SHP77 (cell line): ENCODE measurements at places on chromosomes 11 and 22.

- no peak for DNase-seq
Observed at GRCh38 chr11:105130189-105130813, 9.3 kb downstream of the CARD18 start.

GRCh38 chr22:37017356-37017755 lies 1.9 kb downstream of the TST start:
- DNase-seq = no peak

DNA sequence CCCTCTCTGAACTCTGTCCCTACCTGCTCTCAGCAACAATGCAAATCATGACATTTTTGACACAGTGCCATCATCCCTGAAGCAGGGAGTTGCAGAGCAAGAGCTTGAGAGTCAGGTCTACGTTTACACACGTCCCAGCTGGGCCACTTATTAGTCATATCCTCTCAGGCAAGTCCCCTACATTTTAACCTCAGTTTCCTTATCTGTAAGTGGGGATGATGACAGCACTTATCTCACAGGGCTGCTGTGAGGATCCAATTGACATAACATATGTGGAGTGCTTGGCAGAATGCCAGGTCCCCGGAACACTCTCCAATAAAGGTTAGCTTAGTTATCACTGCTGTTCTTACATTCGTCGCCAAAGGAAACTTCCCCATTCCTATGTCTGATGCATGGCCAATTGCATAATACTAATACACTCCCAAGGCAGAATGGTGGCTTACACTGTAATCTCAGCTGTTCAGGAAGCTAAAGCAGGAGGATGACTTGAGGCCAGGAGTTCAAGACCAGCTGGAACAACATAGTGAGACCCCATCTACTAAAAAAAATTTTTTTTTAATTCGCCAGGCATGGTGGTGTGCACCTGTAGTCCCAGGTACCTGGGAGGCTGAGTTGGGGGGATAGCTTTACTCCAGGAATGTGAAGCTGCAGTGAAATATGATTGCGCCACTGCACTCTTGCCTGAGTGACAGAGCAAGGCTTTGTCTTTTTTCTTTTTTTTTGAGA lies 16.6 kb downstream of the ASCC2 start:
- peak; percentile 45 for DNase-seq

DNA sequence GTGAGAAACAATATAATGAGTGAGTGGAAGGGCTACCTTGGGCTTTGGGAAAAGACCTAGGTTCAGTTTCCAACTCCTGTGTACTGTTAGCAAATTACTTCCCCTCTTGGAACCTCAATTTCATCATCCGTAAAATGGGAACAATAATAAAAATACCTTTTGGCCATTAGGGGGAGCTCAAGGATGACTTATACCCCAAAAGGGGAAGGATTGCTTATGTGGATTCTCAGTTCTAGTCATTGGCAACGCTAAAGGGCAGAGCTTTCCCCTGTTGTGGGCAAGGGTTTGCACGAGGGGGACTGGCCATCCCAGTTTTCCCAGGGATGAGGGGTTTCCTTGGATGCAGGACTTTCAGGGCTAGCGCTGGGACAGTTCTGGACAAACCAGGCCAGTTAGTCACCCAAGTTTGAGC lies 3.1 kb upstream of the COMMD9 start:
- DNase-seq = peak; percentile 17

DNA sequence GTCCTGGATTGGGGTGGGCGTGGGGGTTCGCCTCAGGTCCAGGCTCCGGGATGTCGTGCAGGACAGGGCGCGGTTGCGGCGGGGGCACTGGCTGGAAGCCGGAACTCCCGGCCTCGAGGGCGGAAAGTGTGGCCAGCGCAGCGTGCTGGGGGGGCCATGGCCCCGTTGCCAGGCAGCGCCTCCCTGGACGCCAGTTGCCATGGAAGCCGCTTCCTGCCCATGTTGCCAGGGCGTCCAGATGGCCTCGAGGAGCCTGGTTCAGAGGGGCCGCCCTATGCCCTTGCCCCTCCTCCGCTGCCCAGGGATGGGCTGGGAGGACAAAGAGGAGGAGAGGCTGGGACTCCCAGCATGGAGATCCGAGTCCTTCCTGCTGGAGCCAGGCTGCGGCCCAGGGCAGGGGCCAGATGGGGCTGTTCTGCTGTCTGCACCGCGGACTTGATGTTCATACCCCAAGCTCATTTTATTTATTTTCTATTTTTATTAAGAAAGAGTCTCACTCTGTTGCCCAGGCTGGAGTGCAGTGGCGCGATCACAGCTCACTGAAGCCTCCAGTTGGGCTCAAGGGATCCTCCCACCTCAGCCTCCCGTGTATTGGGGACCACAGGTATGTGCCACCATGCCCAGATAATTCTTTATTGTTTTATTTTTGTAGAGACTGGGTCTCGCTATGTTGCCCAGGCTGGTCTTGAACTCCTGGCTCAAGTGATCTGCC lies 4.6 kb upstream of the CCDC188 start:
- DNase-seq = peak; percentile 88

DNA sequence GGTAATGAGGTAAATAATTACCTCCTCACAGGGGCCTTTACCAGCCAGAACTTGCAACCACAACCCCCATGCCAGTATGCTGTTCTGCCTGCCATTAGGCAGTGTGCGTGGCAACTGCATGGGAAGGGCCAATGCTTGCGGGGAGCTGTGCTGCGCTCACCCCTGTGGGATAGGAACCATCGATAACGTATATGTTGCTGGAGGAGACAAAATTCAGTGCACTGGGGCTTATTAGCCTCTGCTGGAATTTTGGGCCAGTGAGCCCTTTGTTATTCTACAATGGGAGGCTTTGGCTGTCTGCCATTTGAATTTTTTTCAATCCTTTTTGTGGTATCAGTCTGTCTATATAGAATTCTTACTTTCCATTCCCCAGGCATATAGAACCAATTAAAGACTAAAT lies 47.3 kb downstream of the PPP2R1B start:
- DNase-seq = no peak

DNA sequence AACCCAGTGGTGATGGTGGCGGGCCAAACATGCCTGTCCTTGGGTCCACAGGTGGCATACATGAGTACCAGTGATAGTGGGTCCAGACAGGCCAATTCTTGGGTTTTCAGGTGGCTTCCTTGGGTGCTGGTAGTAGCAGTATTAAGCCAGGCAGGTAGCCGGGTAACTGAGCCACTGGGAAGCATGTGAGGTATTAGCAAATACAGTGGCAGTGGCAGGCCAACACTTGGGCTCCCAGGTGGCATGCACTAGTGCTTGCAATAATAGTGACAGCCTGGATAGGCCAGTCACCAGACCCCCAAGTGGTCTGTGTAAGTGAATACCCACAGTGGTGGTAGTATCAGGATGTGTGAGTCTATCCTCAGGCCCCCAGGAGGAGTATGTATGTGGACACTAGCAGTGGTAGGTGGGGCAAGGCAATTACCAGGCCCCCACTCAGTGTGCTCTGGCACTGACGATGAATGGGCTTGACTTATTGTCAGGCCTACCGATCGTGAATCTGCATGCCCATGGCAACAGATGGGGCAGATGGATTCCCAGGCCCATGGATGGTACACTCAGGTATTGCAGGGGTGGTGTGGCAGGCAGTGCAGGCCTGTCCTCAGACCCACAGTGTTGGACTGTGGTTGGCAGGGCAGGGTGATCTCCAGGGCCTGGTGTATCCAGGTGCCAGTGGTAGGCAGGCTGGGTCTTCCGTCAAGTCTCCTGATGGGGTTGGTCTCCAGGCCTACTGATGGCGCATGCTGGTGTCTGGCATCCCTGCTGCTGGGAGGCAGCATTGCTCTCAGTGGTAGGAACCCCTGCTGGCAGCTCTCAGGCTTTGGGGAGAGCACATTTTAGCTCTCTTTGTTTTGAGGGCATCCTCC lies 840.7 kb downstream of the FAM181B start:
- no peak for DNase-seq

DNA sequence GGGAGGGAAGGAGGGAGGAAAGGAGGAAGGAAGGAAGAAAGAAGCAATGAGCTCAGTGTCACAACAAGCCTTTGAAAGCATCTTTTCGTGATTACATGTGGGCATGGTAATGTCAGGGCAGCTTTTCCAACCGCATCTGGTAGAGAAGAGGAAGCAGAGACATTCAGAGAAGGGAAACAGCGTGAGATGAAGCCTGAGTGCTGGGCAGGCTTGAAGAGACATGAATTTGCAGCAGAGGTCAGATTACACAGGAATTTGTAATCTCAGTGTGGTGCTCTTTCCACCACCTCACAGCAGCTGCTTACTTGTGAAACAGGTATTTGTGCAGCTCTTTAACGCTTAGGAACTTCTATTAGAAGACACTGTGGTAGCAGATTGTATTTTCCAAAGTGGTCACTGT lies 289.5 kb upstream of the C11orf87 start:
- DNase-seq = no peak

- no peak for DNase-seq
Observed at GRCh38 chr22:40451210-40451609, 80.8 kb downstream of the SGSM3 start.

GRCh38 chr11:91023731-91024130 lies 800.9 kb upstream of the CHORDC1 start:
- DNase-seq = no peak

DNA sequence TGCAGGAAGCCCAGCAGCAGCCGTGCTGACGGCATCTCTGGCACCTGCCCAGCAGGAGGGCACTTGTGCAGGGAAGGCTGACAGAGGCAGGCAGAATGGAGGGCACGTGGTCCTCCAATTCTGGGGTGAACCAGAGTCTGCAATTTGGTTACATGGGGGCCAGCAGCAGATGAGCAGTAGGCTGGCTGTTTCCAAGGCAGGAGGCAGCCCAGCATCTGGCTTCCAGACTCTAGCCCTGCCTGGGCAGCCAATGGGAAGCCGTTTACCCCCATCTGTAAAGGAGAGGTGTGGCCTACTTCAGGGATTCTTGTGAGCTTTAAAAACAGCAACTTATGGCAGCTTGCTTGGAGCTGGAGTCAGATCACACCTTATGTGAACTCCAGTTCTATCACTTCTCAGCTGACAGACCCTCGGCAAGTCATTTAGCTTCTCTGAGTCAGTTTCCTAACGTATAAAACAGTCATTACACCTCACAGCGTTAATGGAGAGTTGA lies 27.9 kb upstream of the RASL10A start:
- DNase-seq = no peak

DNA sequence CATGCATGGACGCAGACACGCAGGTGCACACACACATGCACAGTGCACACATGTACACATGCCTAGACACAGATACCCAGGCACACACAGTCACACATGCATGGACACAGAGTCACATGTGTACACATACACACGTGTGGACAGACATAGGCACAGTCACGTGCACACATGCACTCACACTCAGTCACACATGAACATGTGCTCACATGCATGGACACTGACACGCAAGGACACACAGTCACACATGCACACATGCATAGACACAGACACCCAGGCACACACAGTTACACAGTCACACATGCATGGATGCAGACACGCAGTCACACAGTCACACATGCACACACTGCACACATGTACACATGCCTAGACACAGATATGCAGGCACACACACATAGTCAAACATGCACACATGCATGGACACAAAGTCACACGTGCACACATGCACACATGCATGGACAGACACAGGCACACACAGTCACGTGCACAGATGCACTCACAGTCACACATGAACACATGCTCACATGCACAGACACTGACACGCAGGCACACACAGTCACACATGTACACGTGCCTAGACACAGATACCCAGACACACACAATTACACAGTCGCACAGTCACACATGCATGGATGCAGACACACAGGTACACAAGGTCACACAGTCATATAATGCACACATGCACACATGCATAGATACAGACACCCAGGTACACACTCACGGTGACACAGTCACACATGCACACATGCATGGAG lies 16.8 kb downstream of the MUC2 start:
- no peak for DNase-seq

DNA sequence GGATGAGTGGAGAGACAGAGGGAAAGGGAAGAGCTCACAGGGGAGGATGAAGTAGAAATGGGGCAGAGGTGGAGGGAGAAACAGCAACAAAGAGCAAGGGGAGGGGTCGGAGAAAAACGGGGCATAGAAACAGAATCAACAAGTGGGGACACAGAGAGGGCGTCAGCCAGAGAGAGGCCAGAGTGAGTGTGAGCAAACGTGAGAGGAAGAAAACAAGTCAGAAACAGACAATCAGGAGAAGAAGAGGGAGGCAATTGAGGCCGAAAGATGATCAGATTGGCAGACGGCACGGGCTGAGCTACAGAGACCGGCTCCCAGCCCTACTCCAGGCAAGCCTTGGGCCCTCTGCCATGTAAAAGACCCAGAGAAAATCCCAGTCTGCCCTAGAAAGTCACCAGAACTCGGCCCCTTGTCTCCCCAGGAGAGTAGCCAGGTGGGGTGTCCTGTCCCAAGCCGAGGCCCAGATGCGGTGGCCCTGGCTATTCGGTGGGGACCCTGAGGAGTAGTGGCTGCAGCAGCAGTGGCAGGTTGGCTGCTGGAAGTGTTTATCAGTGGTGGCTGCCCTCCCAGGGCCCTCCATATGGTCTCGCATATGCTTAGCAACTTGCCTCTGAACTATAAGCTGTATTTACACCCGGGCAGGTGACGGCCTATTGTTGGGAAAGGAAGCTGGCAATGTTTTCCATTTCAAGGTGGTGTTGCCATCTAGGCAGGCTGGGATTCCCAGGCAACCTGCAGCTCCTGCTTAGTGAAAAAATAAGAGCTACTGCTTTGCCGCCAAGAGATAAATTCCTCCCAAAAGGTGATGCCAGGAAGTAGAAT lies 14.8 kb upstream of the TSPAN18 start:
- DNase-seq = no peak
